ENCODE measurements at places on chromosomes 1 and 21.

- no peak for DNase-seq
These were observed 2.2 kb upstream of the EVA1C start for GRCh38 chr21:32410291-32410690.

DNA sequence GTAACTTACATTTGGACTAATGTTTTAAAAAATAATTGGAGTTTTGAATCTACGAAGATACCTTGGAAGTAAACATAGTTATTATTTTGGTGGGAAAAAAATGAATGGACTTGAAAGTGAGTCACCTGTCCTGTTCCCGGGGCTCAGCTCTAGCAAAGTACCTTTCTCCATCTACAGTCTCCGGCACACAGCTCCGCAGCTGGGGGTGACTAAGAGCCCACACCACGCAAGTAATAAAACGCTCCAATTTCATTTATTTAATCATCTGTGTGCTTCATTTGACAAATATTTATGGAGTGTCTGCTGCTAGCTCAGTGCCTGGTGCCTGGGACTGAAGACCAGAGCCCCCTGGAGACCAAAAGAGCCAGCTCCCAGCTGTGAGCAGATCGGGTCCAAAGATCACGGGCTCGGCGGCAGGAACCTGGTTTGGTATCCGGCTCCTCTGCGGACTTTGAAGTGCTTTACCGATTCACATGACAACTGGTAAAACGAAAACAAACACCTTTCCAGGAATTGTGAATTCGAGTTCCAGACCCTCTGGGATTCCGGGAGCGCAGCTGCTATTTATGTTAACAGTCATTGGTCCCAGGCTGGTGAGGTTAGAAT, 1.7 kb upstream of the RIPK4 start:
- DNase-seq: no peak

DNA sequence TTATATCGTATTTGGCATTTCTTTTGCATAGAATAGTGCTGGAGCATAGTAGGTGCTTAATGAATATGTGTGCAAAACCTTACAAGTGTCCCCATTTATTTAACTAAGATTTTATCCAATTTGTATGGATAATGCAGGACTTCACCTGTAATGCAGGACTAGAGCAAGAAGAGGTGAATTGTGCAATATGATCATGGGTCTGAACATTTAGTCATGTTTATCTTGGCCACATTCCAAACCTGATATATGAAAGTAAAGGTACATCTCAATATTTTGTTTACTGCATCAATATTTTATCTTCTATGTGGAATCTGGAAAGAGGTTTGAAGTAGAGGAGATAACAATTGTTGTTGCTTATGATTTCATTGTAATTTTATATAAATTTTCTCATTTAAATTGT, 1626.7 kb upstream of the B3GALT2 start:
- DNase-seq: no peak

- DNase-seq: no peak
These were observed 54.7 kb upstream of the IFFO2 start for GRCh38 chr1:19010995-19011844.

- DNase-seq: no peak
These were observed 37.2 kb downstream of the WNT4 start for GRCh38 chr1:22105611-22106207.

- no peak for DNase-seq
These were observed 50.8 kb downstream of the CHD5 start for GRCh38 chr1:6129313-6129712.

DNA sequence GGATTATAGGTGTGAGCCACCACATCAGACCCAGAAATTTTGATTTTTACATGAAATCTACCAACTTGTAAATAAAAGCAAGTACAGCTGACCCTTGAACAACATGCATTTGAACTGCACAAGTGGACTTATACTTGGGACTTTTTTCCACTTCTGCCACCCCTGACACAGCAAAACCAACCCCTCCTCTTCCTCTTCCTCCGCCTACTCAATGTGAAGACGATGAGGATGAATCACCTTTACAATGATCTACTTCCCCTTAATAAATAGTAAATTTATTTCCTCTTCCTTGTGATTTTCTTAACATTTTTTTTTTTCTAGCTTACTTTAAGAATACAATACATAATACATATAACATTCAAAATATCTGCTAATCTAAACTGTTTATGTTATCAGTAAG, 17.5 kb upstream of the YRDC start:
- no peak for DNase-seq

- DNase-seq: no peak
These were observed 75.0 kb downstream of the RWDD3 start for GRCh38 chr1:95309031-95309471.

DNA sequence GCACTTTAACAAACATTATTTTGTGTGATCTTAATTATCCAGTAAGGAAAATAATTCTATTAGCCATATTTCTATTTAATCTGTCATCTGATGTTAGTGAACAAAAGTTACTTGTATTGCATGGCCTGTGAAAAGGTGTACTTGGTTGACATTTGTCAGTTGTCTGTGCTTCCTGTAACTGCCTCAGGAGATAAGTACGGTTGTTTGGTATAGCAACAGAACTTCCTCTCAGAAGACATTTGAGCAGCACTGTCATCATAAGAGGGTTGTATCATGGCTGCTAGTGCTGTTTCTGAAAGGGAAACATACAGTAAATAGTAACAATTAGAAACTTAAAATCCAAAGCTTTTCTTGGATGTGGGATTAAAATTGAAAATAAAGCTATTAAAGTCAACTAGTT, 3.4 kb downstream of the BLZF1 start:
- DNase-seq: no peak

GRCh38 chr1:244964112-244964971, 100.0 kb upstream of the HNRNPU start:
- no peak for DNase-seq

- no peak for DNase-seq
These were observed 195.7 kb downstream of the FCRL5 start for GRCh38 chr1:157356601-157357000.

- no peak for DNase-seq
These were observed 223.4 kb downstream of the FMN2 start for GRCh38 chr1:240314845-240315801.

- peak; percentile 43 for DNase-seq
These were observed 24.8 kb upstream of the TMEM51 start for GRCh38 chr1:15128520-15129313.

DNA sequence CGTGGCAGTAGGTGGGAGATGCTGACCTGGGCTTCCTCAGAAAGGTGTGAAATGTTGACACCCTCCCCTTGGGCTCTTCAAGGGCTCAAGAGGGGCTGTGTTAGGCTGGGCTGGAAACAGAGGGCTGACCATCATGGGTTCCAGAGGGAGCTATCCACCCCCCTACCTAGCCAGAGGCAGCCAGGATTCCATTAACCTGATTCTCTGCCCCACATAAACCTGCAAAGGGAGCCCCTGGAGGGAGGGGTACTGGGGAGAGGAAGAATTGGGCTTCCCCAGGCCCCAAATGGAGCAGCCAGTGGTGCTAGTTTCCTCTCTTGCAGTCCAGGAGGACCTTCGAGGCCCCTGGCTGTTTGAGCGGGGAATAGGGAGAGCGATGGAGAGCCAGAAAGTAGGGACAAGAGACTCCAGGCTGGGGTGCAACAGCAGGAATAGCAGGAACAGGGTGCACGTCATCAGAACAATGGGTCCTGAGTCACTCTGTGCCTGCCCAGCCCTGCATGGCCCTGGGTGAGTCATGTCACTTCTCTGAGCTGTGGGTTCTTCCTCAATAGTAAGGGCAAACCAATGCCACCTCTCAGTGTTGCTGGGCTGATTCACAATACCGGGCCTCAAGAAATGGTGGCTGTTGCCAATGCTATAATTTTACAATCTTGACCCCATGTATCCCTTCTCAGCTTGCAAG, 121.2 kb downstream of the EPHB2 start:
- no peak for DNase-seq

- DNase-seq: no peak
These were observed 785.1 kb downstream of the LTN1 start for GRCh38 chr21:28207436-28208173.

GRCh38 chr1:7470904-7471638, 300.0 kb upstream of the VAMP3 start:
- no peak for DNase-seq

GRCh38 chr1:201538612-201539551, at the start of gene NAV1:
Gene NAV1 (plus strand): TSS chr1:201539127. CDS start chr1:201622885, 83,758 bp downstream.
- DNase-seq: no peak

DNA sequence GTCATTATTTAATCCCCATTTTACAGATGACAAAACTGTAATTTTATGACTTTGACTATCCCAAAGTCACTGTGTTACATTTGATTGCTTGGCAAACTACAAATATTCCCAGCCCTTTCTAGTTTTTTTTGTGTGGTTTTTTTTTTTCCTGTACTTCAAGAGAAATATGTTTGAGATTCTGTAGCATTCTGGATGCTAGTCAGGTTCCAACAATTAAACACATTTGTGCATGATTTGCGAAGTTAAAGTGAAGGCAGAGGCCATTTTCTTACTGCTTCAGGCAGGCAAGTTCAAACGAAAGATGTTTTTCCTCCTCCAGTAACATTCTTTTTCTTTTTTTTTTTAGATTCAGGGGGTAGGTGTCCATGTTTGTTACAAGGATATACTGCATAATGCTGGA, 107.9 kb upstream of the SERTAD4 start:
- DNase-seq: no peak

All from D721Med (cell line).